ENCODE measurements at places on chromosomes 5 and 9.

DNA sequence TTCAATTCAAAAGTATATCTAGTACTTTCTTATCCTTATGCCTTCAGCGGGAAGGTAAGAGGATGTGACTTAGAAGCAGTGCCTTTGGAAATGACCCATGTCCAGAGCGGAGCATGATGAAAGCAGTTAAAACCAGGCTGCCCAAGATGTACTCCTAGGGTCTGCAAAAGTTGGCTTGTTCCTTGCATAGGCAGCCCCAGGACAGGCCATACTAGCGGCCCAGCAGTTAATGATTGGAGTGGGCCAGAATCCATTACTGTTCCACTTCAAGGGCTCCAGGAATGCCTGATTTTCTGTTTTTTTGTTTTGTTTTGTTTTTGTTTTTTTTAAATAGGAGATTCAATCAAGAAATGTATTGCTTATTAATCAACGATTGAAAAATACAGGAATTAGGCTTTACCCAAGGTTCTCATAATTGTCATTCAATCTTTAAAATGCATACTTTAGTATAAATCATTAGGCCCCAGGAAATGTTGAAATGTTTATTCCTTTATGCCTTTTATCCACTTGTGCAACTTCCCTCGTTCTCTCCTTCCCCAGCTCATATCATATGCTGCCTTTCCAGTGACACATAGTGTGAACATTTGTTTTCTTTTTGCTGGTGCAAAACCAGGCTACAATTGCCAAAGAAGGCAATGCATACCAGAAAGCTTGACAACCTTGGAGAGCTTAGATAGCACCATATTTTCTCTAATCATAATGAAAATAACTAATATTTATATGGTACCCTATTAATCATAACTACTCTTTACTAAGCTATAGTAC lies 190.8 kb downstream of the ARHGEF28 start:
- DNase-seq, result no peak

DNA sequence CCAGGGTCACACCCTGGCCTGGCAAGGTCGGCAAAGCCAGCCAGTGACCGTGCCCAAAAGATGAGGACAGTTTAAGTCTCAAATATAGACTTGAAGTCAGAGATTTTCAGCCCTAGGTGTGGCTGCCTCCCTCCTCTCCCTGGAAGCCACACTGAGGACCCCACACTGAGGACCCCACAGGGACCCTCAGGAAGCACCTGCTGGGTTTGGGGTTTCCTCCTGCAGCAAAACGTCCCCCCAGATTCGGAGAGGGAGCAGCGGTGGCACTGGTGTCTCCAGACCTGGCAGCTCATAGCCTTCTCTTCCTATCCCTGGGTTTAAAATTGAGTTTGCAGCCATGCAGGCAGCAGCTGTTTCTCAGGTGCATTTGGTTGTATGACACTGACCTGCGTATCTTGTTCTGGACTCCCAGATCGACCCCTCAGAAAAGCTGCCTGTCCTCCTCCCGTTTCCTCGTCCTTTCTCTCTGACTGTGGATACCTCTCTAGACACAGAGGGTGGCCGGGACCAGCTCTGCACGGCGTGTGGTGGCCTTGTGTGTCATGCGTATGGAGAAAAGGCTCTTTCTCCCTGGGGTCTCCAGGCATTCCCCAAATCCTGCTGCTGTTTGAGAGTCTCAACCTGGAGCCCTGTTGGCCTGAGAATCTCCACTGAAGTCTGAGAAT lies 36.6 kb downstream of the MRPL36 start:
- DNase-seq, result no peak

- no peak for DNase-seq
These were observed 27.4 kb upstream of the GSN start for GRCh38 chr9:121240472-121241135.

GRCh38 chr5:17302106-17302505 lies 84.7 kb downstream of the BASP1 start:
- DNase-seq, result no peak

- no peak for DNase-seq
These were observed 49.0 kb downstream of the FSD1L start for GRCh38 chr9:105496826-105497225.

DNA sequence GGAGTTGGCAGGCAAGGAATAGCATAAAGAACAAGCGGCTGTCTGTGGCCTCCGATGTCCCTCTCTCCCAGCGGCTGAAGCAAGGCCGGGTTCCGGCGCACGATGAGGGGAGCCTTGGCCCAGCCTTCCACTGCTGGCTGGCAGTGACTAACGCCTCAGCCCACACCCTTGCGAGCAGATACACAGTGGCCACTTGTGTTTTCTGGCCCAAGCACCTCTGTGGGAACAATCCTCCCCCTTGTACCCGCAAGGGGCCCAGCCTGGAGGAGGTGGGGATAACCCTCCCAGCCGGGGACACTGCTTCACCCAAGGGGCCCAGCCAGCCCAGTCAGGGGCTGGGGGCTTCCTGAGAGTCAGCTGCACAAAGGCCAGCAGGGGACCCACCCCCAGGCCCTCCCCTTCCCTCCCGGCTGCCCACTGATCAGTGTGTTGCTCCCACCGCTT lies 23.2 kb downstream of the STK10 start:
- DNase-seq, result no peak

Measured in cortex of kidney (tissue), 1 donor.